GM13977 (cell line): ENCODE measurements at places on chromosomes 3 and 15.

DNA sequence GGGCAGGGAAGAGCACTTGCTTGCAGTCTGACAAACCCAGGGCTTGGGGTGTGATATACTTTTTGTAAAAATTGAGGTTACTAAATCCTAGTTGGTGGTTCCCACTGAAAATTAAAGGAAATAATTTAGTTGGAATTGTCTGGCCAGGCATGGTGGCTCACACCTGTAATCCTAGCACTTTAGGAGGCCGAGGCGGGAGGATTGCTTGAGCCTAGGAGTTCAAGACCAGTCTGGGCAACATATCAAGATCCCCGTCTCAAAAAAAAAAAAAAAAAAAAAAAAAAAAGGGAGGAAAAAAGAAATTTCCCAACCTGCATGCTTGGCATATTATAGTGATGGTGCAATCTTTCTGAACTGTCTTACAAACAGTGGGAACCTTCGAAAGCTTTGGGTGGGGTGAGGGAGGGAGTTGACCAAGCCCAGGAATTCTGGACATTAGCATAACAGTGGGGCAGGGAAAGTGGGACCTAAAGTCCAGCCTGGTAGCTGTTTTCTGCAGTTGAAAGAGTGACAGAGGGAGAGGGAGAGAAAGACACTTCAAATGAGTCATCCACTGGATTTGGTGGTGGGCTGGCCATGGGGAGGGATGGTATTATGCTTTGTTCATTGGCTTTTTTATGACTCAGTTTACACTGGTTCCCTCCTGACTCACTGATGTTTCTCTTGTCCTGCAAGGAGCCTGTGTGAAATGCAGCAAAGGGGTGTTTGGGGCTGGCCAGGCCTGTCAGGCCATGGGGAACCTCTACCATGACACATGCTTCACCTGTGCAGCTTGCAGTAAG, 41.1 kb downstream of the LIMD1 start:
- no peak for DNase-seq

DNA sequence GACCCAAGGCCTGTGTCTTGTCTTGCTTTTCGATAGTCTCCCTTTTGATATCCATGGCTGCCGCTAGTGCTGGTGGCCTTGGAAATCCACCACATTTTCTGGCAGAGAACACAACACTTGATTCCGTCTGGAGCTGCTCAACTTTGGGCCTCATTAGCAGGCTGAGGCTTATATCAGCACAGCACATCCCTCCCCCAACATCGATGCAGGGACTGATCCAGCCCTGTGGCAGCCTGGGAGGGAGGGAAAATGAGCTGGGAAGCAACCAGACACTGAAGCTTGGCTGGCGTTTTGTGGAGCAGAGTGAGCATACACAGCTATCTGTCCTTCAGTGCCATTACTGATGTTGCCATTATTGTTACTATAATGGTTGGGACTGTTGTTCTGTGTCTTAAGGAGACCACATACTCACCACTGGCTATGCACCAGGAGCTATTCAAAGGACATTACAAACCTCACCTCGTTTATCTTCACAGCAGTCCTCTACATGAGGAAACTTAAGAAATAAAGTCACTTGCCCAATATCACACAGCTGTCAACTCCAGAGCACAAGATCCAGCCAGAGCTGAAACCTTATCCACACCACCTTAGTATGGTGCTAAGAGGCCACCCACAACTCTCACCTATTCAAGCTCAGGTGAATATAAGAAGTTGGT, 102.9 kb downstream of the SUCLG2 start:
- no peak for DNase-seq

GRCh38 chr15:39919411-39919747, 687 bp downstream of the GPR176 start:
- DNase-seq = no peak

GRCh38 chr3:168362661-168363247, 267.0 kb upstream of the GOLIM4 start:
- DNase-seq = no peak

GRCh38 chr3:105174017-105174615, 192.6 kb upstream of the ALCAM start:
- DNase-seq = no peak

GRCh38 chr3:155549087-155549486, 195.8 kb downstream of the PLCH1 start:
- no peak for DNase-seq

DNA sequence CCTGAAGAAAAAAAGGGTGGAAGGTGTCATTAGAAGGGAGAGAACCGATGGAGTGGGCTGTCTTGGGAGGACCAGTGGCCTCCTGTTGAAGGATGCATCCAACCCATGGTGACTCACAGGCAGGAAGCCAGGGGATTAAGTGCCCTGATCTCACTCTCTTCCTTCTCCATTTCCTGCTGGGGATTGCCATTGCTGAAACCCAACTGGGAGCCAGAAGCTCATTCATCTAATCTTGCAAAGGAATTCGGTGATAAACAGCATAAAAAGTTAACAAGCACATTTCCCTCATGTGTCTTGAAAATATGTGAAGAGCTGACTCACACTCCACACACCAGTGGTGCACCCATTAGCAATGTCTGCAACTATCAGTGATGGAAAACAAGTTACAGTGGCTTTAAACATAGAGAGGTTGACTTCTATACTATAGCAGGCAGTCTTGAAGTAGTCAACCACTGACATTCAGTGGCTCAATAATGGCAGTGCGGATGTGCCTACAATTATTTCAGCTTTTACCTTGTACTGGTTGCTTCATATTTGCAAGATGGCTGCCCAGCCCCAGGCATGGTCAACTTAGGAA, 12.8 kb upstream of the CSRNP1 start:
- DNase-seq = no peak

GRCh38 chr3:150146991-150147761, 176.5 kb upstream of the PFN2 start:
- peak; percentile 17 for DNase-seq

- no peak for DNase-seq
Measured at GRCh38 chr3:123788710-123789109, 95.4 kb downstream of the MYLK start.

- DNase-seq = no peak
Measured at GRCh38 chr3:53137835-53138446, 7.7 kb upstream of the RFT1 start.
